K562 (cell line): ENCODE measurements at places on chromosomes 3 and 15. TPM values are rescaled to one million over a fixed set of nuclear protein-coding genes. Genes with fewer than 3 reads are reported as not detected.

DNA sequence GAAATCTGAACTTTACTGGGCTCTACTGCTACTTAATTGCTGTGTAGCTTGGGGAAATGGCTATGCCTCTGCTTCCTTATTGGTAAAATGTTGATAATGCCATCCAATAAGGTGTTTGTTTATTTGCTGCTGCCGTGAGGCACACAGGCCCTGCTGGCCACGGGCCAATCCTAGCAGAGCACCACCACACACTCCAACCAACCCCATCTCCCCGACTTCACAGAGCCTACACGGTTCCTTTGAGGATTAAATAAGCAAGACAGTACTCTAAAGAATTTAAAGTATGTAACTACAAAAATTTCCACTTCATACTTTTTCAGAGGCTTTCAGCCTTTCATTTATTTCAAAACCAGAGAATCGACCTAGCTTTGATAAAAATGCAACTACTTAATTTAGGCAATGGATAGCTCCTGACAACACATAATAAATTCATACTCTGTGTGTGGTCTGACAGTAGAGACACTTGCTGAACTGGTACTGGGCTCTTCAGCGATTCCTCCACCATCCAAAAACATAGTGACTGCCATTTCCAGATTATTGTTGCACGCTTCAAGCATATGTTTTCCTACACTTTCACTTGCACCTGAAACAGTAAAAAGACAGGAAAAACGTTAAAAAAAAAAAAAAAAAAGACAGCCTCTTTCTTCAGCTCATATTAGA, 25.3 kb downstream of the UBXN7 start:
- peak; percentile 22 for DNase-seq

- DNase-seq: no peak
Measured at GRCh38 chr15:34904527-34904926, 65.0 kb downstream of the AQR start.

GRCh38 chr3:85589145-85589544, 630.4 kb downstream of the CADM2 start:
- no peak for DNase-seq

DNA sequence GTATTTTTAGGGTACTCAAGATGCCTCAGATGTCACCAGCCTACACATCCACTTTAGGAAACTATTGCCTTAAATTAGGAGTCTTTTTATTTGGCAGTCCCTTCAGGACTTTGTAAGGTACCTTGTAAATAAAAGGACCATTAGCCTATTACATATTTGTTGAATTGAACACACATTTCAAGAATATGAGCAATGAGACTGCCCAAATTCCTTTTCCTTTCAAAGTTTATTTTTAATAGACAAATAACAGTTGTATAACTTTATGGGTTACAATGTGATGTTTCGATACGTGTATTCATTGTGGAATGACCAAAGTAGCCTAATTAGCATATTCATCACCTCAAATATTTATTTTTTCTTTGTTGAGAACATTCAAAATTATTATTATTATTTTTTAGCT, 176.7 kb upstream of the PDZRN3 start:
- no peak for DNase-seq

DNA sequence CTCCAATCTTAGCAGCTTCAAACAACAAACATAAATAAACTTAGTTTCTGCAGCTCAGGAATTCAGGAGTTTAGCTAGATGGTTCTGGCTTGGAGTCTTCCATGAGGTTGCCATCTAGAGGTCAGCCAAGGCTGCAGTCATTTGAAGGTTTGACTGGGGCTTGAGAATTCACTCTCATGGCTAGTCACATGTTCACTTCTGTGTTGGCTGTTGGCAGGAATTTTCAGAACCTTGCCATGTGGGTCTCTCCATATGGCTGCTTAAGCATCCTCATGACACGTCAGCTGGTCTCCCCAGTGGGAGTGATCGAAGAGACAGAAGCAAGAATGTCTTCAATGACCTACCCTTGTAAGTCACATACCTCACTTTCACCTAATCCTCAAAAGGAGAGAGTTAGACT, 269.2 kb upstream of the CNTN3 start:
- no peak for DNase-seq

DNA sequence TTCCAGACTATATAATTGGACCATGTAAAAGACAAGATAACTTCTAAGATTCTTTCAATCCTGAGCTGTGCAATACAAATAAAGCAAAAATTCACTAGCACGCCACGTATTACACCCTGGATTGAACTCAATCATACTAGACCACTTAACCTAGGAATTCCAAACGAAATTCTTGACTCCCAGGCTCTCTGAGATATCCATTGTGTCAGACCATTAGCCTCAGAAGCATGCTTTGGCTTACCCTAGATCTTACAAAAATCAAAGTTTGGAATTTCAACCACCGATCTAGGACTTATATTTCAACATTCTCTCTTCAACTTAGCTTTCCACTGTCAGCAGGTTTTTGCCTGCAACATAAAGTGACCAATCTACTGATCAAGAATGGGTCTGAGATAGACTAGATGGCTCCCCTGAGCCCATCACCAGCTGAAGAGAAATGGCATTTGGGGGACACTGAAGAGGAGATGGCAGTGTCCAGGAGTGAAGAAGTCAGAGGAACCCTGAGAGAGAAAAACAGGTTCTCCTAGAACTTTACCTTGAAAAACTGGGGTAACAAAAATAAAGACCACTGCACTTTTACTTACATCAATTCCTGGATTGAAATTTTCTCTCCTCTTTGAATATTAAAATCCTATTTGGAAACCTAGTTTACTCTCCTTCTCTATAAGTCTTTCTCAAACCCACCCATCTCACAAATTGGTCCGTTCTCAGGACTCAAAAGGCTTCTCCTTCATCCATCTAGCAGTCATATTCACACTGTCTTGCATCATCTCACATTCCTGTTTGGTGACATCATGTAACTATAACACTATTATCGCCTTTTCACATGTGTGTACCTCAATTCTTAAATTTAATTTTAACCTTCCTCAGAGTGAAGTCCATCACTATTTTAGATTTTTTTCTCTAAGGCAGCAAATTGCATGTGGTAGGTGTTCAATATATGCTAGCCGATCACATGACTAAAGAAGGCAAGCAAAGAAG, 18.5 kb downstream of the CPNE4 start:
- DNase-seq: no peak

- DNase-seq: no peak
Measured at GRCh38 chr3:46716461-46717441, 918 bp downstream of the PRSS50 start.

- DNase-seq: no peak
Measured at GRCh38 chr3:72496051-72496670, 352.1 kb downstream of the SHQ1 start.

- no peak for DNase-seq
Measured at GRCh38 chr15:32838338-32838737, 120.5 kb downstream of the GREM1 start.

GRCh38 chr3:4271834-4272233, 31.3 kb upstream of the SETMAR start:
- DNase-seq: peak; percentile 44

- no peak for DNase-seq
Measured at GRCh38 chr15:74995779-74996765, 709 bp downstream of the SCAMP5 start.

DNA sequence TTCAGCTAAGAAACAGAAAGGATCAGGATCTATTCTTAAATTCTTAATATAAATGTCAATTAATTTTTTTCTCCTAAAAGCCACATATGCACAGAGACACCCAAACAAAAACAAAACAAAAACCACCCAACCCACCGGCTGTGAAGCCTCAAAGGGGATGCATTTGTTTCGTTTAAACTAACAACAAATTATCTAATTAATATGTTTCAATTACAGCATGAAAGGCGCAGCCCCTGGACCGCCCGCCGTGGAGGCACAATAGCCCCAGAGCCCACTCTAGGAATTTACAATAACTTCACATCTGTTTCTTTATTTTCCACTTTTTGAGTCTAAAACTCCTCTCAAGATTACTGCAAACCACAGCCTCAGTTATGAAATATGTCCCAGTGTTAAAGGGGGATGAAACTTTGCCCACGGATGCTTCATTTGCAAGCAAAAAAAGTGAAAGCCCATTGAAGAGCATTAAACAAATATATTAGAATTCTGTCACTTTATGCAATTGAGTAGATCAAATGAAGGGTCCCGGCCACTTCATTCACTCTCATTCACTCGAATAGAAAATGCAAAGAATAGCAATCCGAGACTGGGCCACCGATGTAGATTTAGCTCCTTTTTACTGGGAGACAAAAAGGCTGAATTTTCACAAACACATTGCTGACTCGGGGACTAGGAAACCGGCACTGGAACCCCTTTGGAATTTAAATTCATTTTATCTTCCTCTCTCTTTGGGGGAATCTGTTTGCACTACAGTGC, 6.0 kb downstream of the FOXB1 start:
- no peak for DNase-seq

DNA sequence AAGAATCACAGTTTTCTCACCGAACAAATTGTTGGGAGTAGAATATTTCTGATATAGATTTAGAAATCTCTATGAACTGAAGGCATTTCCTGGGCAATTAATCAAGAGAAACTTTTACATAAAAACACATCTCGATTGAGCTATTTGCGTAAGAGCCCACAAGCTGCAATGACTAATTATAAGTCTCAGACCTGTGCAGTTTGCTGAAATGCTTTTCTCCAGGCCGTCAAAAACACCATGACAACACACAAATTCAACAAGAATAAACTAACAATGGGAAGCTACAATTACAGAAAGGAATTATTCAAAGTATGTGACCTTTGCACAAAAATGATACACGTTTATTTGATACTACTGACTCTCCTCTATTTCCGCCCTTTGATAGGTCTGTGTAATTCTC, 481.2 kb upstream of the WNT5A start:
- no peak for DNase-seq

DNA sequence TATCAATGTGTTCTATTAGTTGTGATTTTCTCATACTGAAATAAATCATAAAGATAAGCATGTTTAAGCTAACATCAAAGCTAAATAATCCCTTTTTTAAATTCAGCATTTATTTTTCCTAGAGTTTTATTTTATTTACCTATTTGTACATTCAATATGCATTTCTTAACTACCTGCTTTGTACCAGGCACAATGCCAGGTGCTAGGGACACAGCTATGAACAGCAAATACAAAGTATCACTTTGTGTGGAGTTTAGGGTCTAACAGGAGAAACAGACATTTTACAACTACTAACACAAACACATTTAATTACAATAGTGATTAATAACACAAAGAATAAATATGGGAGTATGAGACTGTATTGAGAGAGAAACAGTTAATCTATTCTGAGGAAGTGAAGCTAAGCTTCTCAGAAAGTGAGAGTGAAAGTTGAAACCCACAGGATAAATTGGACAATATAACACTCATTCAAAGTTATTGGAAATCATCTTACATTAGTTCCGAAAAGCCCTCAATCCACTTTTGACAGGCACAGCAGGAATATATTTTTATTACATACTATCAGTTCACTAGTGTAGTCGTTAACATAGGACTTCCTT, 159.6 kb downstream of the GBE1 start:
- DNase-seq: no peak

- DNase-seq: no peak
Measured at GRCh38 chr3:73739791-73740453, 115.2 kb upstream of the PDZRN3 start.

DNA sequence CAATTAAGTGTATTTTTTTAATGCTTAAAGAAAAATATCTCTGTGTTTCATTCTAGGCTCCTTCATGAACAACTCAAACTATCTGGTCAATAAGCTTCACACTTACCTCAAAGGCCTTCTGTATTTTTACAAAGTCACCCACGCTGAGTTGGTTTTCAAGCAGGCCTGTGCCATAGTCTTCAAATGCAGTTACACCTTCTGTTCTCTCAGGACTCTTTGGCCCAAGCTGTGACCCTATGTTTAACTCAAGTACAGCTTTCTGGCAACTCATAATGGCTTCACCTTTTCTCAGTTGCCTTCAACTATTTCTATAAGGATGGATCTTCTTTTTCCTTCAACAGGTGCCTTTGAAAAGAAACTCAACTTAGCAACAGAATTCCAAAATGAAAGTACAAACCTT, 587 bp downstream of the WDR49 start:
- no peak for DNase-seq

DNA sequence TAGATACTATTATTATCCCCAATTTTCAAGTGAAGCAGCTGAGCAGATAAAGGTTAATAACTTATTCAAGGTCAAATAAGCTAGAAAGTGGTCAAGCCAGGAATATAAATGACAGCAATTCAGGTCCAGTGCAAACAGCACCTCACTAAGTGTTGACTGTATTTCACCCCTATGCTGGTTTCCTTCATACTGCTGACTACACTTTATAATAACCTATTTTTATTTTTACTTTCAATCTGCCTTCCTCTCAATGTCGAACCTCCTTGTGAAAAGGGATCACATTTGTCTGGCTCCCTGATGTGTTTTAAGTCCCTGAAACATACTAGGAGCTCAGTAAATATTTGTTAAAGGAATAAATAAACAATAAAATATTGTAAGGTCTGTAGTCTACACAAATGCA, 146.1 kb downstream of the NAALADL2 start:
- no peak for DNase-seq

DNA sequence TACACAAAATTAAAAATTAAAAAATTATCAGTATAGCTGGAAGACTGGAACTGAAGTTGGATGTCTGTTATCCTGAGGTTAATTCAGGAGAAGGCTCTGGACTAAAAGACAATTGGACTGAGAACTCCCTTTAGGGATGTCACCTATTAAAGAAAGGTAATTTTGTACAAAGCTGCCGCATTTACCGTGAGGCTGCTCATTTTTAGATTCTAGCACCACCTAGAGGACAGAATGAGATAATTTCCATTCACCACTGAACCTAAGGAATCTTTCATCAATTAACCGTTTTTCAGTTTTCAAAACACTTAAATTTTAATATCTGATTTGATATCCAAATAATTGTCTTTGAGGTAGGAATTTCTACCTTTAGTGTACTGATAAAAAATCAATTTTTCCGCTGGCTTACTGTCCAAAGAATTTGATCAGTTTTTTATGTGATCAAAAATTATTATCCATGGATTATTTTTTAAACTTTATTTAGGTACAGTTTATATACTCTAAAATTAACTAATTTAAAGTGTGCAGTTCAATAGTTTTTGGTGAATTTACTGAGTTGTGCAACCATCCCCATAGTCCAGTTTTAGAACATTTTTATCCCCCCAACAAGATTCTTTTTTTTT, 106.7 kb upstream of the TNIK start:
- peak; percentile 61 for DNase-seq

GRCh38 chr3:117499189-117499870, 789.8 kb downstream of the TUSC7 start:
- no peak for DNase-seq

Gene SERPINI2
- 0.13 TPM in 1 of 2 replicates, not detected in the other for total RNA-seq

Gene IQCH
- 1.9 and 3.2 TPM in 2 replicates for total RNA-seq

Gene SCG5
- total RNA-seq: 0.31 and 0.33 TPM in 2 replicates

Gene CCR8
- not detected in 2 replicates for total RNA-seq

Gene A4GNT
- not detected in 2 replicates for total RNA-seq

Gene COL8A1
- total RNA-seq: 0.07 and 0.16 TPM in 2 replicates

Gene POLQ
- total RNA-seq: 8.8 and 10.8 TPM in 2 replicates
